ENCODE measurements at places on chromosomes 2 and 18.

DNA sequence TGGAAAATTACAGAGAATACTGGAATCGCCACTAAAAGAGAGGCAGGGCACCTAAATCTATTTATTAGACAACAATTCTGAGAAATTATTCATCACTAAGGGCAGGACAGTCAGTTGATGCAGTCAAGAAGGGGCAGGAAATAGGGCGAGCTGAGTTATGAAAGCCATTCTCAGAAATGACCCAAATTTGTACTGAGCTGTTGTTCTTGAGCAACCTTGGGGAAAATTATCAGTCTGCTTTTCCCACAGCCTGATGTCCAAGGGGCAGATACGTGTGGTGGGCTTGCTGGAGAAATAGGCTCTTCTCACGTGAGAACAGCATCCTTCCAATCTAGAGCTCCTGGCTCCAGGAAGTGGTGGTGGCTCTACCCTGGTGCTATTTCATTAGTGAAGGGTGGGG, 38.6 kb downstream of the STON1 start:
- no peak for DNase-seq

DNA sequence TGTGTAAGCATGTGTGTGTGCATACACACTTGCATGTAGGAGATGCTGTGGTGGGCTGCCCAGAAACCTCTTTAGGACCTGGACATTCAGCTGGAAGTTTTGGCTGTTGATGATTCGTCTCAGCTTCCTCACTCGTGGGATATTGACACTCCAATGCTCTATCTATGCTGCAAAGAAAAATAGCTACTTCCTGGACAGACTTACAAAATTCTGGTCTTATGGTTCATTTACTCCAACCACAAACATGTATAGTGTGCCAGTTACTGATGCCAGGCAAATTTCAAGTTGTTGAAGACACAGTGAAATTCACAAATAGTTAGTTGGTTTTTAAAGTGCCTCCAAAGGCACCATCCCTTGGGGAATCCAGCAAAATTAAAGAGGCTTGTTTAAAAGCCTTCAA, 882.6 kb downstream of the CPS1 start:
- no peak for DNase-seq

- DNase-seq = no peak
Observed at GRCh38 chr18:2587788-2588187, 16.4 kb downstream of the NDC80 start.

DNA sequence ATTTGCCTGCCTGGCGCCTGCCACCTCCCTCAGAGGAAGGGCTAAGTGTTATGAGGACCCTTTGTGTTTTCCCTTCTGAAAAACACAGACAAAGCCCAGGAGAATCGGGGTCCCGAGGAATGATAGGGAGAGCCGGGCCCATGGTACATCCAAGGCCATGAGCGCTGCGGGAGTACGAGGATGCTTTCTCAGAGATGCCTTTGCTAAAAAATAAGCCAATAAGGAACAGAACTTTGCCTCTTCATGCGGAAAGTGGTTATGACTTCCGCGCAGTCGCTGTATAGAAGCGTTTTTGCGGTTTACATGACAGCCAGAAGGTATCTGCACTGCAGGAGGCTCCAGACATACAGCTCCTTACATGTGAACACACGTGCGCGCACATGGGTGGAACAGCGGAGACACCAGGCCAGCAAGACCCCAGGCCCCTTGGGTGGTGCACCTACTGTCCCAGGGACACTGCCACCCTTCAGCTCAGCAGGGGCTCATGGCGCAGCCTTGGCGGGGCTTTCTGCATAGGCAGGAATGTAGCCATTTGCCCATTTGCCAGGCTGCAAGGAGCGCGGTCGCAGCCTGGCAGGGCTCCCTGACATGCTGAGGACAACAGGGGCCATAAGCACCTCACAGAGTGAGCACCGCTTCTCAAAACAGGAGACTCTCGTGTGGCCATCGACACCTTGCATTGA, 252.4 kb upstream of the SALL3 start:
- DNase-seq = no peak

GRCh38 chr18:48555465-48555995, 16.7 kb downstream of the CTIF start:
- DNase-seq = no peak

GRCh38 chr2:8238521-8239230, 443.2 kb upstream of the ID2 start:
- DNase-seq = no peak

DNA sequence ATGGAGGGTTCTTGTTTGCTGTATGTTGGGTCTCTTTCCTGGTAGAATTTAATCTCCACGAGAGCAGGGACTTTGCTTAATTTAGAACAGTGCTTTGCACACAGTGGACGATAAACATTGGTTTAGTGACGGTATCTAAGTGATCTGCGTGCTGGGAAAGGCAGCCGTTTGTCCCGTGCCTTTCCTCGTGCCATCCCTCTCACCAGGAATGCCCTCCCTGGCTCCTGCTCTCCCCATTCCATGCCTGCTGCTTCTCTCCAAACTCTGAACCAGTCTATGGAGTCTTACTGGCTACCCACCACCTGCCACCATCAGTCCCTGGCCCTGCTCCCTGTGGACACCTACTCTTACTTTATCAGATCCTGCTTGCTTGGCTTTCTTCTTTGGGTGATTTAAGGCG, 27.3 kb upstream of the TNP1 start:
- DNase-seq = no peak

DNA sequence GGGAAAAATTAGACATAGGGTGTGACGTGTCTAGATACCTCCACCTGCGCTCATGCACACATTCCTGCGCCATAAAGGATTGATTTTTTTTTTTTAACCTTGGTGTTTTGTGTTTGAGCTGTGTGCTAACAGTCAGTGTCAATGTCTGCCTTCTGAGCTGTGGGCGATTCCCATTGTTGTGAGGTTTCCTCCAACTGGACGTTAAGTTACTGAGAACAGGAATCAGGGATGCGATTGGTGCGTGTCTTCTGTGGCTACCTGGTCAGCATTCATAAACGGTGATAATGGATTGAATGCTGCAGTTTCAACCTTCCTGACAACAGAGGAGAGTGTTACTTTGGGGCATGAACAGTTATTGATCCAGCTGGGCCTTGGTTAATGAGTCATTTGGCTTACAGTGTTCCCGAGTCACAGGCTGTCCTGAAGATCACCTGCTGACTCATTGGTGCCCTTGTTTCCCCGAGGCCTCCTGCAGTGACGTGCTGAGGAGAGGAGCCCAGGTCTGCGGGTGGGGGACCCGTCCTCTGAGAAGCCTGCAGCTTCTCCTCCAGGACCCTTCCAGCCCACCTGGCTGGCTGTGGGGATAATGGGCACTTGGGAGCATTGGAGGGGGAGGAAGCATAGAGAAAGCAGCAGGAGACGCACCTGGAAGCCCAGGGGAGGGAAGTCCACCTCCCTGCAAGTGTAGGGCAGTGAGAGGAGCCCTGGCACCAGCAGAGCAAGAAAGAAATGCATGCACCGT, 25.8 kb upstream of the CABYR start:
- no peak for DNase-seq

- DNase-seq = no peak
Observed at GRCh38 chr2:39234754-39235153, 9.0 kb downstream of the CDKL4 start.

- DNase-seq = no peak
Observed at GRCh38 chr18:76386071-76386470, 109.0 kb downstream of the ZNF516 start.

DNA sequence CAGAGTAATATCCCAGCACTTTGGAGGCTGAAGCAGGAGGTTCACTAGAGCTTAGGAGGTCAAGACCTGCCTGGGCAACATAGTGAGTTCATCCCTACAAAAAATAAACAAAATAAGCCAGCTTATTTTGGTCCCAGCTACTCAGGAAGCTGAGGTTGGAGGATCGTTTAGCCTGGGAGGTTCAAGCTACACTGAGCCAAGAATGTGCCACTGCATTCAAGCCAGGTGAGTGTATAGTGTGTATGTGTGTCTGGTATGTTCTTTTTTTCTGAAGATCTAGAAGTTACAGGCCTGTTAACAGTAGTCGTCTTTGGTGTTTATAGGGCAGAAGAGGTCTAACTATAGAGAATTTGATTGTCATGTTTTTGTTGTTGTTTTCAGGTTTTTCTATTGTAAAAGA, 40.2 kb downstream of the ZC3H15 start:
- DNase-seq = no peak

DNA sequence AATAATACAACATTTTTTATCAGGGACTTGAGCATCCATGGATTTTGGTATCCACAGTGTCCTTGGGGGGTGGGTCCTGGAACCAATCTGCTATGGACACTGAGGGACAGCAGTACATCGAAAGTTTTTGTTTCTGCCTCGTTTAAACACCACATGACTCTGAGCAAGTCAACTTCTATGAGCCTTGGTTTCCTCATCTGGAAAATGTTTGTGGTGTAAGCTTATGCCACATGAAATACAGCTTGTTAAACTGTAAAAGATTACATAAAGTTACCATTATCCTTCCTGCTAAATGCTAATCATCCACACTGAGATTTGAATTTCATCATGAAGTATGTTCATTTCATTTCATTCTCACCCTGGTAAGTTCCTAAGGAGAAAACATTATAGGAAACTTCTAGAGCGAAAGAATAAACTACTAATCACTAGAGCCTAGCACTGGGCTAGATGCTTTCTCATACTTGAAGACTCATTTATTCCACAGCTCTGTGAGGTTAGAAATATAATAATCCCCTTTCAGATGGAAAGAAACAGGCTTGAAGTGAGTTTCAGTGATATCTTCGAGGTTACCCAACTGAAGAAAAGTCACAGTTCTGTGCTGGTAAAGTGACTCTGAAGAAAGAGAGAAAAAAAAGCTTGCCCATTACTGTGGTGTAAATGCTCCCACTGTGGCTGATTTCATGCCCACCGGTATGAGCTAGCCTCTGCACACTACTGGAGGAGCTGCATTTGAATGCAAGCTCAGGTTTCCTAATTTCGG, 29.2 kb downstream of the MCFD2 start:
- no peak for DNase-seq
